ENCODE measurements at places on chromosomes 3 and 15.

DNA sequence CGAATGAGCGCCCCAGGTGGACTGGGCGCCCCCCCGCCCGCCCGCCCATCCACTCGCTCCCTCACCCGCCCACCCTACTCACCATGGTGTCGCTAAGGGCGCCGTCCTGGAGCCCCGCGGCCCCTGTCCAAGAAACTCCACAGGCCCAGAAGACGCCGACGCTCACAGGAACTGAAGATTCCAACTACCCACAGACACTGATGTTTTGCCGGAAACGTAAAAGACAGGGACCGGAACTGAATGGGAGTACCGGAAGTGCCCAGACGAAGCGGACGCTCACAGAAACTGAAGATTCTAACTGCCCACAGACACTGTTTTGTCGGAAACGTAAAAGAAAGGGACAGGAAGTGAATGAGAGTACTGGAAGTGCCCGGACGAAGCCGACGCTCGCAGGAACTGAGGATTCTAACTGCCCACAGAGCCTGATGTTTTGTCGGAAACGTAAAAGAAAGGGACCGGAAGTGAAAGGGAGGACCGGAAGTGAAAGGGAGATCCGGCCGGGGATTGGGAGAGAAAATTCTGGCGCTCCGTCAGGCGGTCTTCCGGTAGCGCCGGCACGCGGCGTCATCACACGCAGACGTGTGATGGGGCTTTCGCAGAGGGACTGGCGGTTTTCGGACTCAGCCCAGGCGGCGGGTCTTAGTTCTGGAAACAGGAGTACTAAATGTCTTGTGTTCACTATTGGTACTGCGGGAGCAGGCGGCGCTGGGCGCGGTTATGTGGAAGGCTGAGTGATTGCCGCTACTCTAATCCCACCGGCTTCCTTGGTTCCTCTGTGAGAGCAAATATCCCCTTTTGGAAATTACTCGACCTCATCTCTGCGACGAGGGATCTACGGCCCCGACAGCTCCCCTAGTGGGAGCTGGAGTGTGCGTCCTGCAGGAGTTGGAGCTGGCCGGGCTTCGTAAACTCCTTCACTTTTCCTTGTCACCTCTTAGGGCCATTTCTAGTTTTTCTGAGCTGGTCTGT, at the start of gene ISY1:
Gene ISY1, minus strand, starts transcription at position 173 of the 969 bp plus-strand sequence. Its CDS starts 88 bp downstream, at position 85.
- DNase-seq, result peak; percentile 64

DNA sequence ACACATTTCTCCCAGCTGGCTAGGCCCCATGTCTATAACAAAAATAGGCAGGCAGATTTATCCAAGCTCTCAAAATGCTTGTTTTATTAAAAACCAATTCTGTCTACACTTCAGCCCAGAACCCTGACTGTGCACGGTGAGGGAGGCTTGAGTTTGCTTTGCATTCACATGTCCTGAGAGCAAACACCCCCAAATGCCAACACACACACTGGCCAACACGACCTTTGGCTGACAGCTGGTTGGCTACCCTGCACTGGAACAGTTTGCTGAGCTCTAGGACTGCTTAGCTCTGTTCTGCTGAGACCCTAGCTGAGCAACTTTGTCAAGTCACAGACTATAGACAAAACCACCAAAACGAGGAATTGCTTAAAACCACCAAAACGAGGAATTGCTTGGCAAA, 3.6 kb downstream of the STIMATE start:
- no peak for DNase-seq

GRCh38 chr3:18772699-18773305, 347.7 kb upstream of the SATB1 start:
- no peak for DNase-seq

DNA sequence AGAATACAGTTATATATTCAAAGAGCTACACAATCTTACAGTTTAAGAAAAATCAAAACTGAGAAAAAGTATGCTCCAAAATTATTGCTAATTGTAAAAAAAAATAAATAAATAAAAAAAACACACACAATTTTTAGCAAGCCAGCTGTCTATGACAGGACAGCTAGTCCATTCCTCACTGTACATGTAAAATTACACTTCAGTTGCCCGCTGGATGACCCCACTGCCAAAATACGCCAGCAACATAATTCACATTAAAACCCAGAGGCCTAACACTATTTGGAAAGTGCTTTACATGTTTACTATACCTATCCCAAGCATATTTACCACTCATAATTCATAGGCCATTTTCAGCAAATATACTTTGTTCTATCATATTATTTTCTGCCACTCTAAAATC, 5.8 kb downstream of the MYO9A start:
- no peak for DNase-seq

- no peak for DNase-seq
These were observed 104.9 kb upstream of the AGBL1 start for GRCh38 chr15:85974742-85975141.

GRCh38 chr3:194736277-194736895, 50.7 kb downstream of the FAM43A start:
- DNase-seq, result no peak

DNA sequence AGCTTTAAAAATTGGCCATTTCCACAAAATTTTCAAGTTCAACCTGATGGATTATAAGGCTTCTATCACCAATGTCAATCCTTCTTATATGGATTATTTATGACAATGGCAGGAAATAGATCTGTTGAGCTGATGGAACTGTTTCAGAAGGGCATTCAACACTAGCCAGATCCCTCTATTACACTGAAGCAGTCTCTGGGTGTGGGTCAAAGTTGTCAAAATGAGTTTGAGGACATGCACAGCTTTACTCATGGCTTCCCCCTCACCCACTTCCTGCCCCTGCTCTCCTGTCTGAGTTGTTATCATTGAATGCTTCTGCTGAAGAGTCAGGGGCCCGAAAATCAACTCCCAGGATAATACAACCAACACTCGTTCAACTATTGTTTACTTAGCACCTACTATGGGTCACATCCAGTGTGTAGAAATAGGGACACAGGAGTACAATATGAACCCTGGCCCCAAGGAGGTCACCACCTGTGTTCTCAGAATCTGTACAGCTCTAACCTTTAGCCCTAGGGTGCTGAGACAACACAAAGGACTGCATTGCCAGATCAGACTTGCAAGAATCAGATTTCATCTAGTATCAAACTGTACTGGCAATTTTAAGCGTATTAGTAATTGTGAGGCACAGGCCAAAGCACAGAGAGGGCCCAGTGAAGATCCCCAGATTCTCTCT, 41.7 kb upstream of the FAM3D start:
- DNase-seq, result no peak

- no peak for DNase-seq
These were observed 13.9 kb upstream of the GRM2 start for GRCh38 chr3:51692980-51693395.

GRCh38 chr3:14768182-14768790, 50.5 kb upstream of the FGD5 start:
- DNase-seq, result no peak

- DNase-seq, result no peak
These were observed 34.9 kb downstream of the RNU5B-1 start for GRCh38 chr15:65339416-65339815.

DNA sequence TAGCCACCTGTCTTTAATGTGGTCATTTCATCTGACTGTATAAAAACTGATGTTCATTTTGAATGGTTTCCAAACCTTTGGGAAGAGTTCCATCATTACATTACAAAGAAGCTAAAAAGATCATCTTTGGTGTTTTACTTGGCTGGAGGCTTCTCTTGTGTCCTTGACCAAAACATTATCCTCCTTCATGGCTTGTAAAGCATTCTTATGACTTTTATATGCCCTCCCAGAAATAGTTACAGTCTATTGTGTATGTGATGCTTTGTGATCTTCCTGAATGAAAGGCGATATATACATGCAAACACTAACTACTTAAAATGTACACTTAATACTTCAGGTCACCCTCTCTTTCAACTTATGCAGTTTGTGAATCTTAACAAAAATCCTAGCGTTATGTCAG, 525.6 kb downstream of the MECOM start:
- no peak for DNase-seq

GRCh38 chr3:72481542-72481941, 366.7 kb downstream of the SHQ1 start:
- no peak for DNase-seq

GRCh38 chr3:187066228-187066995, 72.9 kb downstream of the RPL39L start:
- DNase-seq, result peak; percentile 11

DNA sequence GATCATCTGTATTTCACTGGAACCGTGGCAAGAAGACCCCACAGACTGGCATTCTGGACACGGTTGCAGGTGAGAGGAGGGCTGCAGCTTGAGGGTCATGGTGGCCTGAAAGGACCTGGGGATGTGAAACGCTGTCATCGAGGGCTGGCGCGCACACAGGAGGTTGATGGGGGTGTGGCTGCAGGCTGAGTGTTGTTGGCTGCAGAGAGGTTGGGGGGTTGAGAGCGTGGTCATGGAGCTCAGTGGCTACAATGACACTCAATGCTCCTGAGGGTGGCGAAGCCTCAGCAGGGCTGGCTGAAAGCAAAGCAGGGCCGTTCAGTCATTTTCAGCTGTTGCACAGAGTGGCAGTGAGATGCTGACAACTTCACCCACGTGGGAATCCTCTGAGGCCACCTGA, 21.0 kb downstream of the CPN2 start:
- no peak for DNase-seq

- no peak for DNase-seq
These were observed 22.9 kb downstream of the RAB8B start for GRCh38 chr15:63212050-63213004.

DNA sequence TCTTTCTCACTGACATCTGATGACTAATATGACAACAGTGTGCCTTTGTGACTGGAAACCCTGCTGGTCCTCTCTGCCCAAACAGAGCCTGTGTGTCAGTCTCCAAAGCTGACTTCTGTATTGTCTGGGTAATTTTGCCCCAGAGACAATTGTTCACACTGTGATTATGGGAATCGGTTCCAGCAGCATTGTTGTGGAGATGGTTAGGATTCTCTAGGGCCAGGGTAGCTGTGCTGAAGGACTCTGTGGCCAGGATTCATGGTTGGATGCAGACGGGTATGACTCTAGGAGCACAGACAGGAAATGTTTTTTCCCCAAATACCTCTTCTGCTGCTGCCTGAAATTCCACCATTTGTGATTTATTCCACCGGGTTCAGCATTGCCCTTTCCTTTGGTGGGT, 57.5 kb upstream of the ITGA11 start:
- DNase-seq, result no peak

DNA sequence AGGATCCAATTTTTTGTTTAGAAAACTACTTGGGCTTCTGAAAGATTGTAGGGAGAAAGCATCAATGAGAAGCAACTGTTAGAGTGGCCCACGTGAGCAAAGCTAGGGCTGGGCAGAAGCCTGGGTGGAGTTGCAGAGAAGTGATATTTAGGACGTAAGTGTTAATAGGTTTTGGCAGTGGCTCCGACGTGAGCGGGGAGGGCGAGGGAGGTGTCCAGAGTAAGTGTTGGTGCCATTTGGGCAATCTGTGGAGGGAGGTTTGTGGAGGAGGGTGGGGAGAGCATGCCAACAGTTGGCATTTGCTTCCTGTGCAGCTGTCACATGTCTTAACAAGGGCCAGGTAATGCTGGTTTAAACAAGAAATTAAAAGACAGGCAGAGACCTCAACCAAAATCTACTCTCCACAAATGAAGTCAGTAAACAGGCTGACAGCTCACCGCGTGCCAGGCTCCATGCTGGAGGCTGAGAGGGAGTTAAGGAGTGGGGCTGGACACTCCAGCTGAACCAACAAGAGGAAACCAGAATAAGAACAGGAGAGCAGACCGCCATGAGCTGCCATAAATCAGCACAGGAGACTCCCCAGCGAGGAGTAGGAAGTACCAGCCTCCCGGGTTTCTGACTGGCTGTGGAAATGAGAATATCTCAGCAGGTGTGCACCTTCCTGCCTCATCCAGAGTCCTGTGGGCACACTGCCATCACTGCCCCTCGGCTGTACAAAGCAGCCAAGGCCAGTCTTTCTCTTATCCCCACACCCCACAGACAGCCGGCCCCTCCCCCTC, 232.6 kb downstream of the ABHD5 start:
- DNase-seq, result no peak

DNA sequence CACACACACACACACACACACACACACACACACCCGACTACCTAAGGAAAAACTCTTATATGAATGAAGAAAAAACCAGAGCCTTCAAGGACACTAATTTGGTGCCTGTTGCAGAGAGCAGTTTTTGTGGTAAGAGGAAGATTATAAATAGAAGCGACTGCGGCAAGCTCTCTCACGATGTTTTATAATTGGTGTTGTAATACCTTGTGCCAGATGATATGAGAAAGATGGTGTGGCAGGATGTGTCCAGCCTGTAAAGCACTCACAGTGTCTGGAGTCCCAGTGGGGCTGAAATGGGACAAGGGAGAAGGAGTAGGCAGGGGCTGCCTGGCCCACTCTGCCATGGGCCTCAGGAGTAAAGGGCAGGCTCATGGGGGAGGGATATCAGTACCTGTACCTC, 839.9 kb downstream of the AGBL1 start:
- DNase-seq, result no peak

GRCh38 chr3:73781541-73781940, 156.8 kb upstream of the PDZRN3 start:
- no peak for DNase-seq

GRCh38 chr3:180188512-180189309, 152.0 kb upstream of the PEX5L start:
- no peak for DNase-seq

All from stimulated activated CD4-positive, alpha-beta T cell treated with anti-CD3 and anti-CD28 coated beads, Interleukin-1b, Interleukin-23, amount 100 ng/mL, for 1 hour (primary cell).